ENCODE measurements at places on chromosomes 16 and 17.

DNA sequence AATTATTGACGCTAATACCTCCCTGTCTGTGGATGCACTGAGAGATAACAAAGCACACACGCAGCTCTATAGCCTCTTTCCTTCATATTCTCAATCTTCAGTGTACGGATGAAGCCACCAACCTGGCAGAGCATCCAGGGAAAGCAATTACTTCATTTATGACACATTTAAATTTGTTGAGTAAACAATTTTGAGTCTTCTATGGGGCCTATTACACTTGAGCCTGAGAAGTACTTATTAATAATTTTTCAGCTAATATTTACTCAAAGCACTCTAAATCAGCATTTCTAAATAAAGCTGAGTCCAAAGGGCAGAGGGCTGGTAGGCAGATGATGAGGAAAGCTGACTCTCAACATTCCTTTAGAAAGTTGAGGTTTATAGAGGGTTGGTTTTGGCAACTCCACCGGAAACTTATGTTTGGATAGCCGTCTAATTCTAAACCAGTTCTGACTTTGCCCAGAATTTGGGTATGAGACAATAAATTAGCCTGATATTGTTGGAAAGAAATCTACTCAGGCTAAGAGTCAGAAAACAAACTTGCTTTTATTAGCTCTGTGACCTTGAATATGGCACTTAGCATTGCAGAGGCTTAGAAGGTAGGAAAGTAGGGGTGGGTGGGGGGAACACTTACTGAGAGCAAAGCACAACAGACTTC is 643.5 kb downstream of the CDH11 start:
- no peak for DNase-seq

DNA sequence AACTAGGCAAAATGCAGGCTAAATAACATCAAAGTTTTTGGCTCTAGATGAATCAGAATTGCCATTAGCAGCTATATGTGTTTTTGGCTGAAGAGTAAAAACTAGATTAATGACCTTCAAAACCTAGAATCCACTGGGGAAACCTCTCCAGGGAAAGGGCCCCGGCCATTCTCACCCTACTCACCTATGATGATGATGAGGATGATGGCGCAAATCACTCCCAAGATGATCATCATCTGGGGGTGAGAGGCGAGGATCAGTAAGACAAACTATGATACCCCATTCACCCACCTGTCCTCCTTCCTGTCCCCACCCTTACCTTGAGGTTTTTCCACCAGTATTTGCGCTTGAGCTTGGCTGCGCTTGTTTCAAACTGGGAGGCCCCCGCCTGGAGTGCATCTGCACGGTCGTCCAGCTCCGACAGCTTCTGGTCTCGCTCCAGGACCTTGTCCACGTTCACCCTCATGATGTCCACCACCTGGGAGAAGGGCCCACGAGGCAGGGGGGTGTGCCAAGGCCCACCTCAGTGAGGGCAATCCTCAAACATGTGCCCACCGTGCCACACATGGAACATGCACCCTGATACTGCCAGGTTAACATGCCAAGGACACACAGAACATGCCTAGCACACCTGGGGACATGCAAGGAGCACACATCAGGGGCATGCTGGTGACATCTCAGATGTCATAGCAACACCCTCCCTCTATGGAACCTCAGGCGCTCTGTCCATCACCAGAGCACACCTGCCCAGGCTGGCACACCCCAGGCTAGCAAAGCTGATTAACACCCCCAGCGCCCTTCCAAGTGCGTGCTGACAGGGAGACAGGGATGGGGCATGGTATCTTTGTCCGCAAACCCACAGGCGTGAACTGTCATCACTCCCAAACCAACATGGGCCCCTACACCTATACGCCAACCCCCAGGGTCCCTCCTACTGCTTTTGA is 1.2 kb downstream of the VAMP2 start:
- DNase-seq: no peak

- DNase-seq: no peak
These were observed 11.7 kb upstream of the MYH3 start for GRCh38 chr17:10668775-10669174.

DNA sequence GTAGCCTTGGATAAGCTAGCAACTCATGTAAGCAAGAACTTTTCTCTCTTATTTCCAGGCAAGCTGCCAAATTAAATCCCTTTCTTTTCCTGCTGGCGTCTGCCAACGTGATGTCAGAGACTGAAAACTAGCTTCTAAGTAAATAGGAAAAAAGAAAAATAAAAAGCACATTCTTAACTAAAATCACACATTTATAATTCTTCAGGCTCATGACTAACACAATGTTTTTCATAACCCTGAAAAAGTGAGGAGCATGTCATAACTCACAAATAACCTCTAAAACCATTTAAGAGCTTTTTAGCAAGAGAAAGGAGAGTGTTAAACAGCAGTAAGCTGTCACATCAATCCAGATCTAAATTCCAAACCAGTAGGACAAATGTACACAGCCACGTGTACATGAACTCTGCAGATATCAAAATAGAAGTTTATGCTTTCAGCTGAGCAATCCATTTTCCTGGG is 110.0 kb downstream of the N4BP1 start:
- no peak for DNase-seq

GRCh38 chr16:66426112-66427035 is 721 bp upstream of the BEAN1 start:
- peak; percentile 36 for DNase-seq

- DNase-seq: no peak
These were observed 720 bp upstream of the BCKDK start for GRCh38 chr16:31107465-31107867.

DNA sequence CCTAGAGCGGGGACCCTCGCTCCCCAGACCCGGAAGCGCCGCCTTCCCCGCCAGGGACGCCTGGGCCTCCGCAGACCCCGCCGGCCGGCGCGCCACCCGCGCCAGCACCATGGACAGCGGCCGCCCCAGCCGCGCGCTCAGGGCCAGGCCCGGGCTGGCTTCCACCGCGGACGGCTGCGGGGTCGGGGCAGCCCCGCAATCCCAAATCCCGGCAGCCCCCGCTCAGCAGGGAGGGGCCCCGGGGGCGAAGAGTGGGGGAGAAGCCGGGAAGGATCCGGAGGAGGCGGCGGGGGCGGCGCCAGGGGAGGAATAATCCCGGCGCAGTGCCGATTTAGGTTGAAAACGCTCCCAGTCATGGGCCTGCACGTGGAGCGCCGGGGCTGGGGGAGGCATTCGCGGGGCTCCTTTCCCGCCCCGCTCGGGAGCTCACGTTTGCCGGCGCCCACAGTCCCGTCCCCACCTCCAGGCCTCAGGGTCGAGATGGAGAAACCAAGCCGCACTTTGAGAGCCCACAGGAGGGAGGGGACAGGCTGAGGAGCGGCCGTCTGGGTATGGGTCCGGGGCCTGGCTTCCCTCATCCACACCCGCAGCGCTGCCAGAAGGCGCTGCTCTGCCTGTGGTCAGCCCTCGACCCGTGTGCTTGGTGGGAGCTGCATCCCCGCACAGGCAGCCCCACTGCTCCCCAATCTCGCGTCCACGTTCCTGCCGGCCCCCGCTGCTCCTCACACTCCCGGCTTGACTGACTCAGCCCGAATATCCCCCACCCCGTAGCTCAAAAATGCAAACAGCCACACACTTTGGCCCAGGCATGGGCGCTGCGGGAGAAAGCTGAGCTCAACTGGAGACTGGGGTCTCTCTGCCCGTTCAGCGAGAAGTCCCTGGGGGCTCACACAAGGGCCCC is 4.7 kb downstream of the FBXL16 start:
- peak; percentile 90 for DNase-seq

DNA sequence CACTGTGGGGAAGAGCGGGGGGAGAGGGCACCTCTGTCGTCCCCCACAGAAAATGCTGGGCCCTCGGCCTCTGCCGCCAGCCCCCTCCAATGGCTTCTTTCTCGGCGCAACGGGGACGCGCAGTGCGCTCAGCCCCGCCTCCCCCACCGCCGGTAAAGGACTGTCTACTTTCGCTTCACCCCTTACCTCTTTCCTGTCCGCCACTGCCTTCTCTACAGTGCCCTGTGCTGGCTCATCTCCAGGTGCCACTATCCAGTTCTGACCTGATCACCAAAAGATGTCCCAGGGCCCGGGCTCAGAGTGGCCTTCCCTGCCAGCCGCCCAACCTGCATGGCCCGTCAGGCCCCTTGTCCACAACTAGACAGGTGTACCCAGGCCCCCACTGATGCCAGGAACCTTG is 7.3 kb downstream of the ENDOV start:
- no peak for DNase-seq

DNA sequence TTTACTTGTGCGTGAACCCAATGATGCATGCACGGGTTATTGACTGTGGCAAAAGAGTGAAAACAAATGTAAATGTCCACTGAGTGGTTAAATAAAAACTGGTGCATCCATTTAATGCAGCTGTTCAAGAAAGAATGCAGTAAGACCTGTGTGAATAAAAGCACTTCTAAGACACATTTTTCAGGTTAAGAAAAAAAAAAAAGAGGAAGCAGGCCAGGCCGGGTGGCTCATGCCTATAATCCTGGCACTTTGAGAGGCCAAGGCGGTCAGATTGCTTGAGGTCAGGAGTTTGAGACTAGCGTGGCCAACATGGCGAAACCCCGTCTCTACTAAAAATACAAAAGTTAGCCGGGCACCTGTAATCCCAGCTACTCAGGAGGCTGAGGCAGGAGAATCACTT is 11.8 kb downstream of the CNGB1 start:
- no peak for DNase-seq

- DNase-seq: no peak
These were observed 34.6 kb downstream of the ATP6V0A1 start for GRCh38 chr17:42493319-42493718.

DNA sequence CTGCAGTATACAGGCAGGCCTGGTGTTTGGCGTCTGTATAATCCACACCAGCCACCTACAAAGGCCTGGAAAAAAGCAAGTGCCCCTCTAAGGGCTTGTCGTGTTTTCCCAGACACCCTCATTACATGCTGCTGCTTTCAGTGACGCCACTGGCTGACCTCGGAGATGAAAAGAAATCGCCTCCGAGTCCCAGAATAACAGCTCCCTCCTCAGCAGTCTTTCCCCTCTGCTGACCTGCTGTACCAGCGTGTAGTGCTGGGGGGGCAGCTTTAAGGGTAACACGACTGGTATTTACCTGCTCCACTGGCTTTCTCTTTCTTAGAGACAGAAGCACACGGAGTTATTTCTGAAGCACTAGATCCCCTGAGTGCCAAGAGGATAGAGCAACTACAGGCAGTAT is 296.8 kb downstream of the GRIN2A start:
- DNase-seq: peak; percentile 18

DNA sequence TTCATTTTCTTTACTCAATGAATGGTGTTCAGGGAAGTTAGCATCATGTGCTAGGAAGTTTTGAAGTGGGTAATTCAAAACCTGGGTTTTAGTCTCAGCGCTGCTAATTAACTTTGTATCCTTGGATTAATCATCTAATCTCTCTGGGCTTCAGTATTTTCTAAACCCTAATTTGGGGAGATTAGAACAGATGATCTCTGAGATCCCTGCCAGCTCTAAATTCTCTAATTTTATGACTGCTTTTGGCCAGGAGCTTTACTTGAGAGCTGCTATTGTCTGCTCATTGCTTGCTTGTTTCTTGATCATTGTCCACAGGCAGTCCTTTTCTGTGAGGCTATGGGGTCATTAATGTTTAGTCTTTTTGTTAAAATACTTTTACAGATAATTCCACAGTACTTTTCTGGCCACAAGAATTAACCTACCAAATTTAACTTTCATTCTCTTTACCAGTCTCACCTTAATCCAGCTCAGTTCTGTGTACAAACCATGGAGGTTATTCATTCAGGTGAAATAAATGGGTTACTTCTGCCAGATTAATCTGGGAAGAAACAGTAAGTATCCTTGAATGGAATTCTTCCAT is 28.4 kb upstream of the VWA3A start:
- peak; percentile 72 for DNase-seq

GRCh38 chr17:48487221-48487620 is 43.6 kb downstream of the HOXB1 start:
- no peak for DNase-seq

- DNase-seq: peak; percentile 51
These were observed at the start of gene MARVELD3 for GRCh38 chr16:71626018-71626857. TSS of gene MARVELD3 (plus strand) at chr16:71626184. CDS start at chr16:71626230, 46 bp downstream.

- DNase-seq: no peak
These were observed at the start of gene BHLHA9 for GRCh38 chr17:1270210-1271029. TSS of gene BHLHA9 (plus strand) at chr17:1270444. CDS start at chr17:1270564, 120 bp downstream.

DNA sequence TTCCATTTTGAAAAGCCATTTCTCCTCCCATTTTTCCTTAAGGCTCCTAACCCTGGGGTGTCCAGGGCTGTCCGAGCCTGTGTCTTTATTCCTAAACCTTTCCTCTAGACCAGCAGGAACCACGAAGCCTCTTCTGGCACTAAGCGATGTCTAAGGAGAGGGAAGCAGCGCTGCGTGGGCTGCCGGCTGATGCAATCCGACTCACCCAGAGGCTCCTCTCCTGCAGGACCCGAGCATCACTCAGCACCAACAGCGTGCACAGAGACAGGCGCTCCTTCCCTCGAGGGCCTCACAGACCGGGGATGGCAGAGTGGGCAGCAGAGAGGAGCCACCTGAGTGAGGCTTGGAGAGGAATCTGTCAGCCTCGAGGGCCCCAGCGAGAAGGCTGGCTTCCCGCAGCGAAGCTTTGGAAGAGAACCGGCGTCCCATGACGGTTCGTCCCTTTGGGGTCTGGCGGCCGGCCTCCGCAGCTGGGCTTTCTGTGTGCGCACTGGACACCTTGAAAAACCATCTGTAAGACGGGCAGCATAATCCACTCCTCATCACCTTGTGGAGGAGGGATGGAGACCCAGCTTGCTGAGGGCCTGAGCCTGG is 174.3 kb downstream of the FOXL1 start:
- DNase-seq: no peak

DNA sequence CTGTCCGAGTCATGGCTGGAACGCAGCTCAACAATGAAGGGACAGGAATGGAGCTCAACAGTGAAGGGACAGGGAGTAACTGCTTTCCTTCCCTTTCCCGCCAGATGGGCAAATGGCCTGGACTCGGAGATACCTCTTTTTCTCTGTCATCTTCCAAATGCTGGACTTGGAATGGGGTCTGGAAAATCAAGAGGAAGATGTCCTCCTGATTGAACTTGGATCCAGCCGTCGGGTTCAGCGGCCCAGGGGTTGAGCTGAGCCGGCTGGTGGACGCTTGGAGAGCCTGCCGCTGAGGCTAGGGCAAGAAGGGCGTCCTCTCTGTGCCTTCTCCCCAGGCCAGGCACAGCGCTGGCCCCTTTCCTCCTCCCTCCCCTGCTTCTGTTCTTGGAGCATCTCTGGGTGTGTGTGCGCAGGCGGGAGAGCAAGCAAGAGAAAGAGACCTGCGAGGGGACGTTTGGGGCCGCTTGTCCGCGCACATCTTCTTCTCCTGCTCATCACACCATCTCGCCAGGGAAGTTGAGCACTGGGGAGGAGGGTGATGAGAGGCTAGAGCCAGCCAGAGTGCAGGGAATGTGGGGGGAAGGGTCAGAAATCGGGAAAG is 6.6 kb downstream of the NEUROD2 start:
- DNase-seq: no peak

GRCh38 chr16:12120217-12120981 is 143.9 kb downstream of the SNX29 start:
- DNase-seq: no peak

- no peak for DNase-seq
These were observed 5.2 kb downstream of the ITPRIPL2 start for GRCh38 chr16:19118938-19119431.
